CD4-positive, alpha-beta T cell (primary cell): ENCODE measurements at places on chromosomes 4 and X. TPM values are rescaled to one million over a fixed set of nuclear protein-coding genes. Genes with fewer than 3 reads are reported as not detected.

DNA sequence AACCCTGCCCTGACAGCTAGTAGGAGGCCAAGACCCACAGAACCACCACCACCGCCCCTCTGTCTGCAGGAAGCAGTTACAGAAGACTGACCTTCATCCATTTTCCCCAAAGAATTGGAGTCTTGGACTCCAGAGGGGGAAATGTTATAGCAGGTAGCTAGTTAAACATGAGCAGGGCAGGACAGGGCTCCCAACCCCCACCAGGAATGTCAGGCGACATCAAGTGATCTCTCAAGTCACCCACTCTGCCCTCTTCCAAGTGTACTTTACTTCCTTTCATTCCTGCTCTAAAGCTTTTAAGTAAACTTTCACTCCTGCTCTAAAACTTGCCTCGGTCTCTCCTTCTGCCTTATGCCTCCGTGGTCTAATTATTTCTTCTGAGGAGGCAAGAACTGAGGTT lies 17.1 kb upstream of the AADAT start:
- H3K27me3 ChIP-seq, result no peaks in the 10 kb centered on the region
- no peak for DNase-seq
- H3K4me3 ChIP-seq, result no peak overlapping the region
- H3K4me1 ChIP-seq, result no peaks in the 10 kb centered on the region

Gene TXLNG
- 17.2 TPM for total RNA-seq

- H3K27ac ChIP-seq, result no peak overlapping the region
- peaks cover 7% of the 10 kb centered on the region for H3K27me3 ChIP-seq
- no peak for DNase-seq
- H3K4me3 ChIP-seq, result no peak overlapping the region
- H3K36me3 ChIP-seq, result no peaks in the 10 kb centered on the region
Measured at GRCh38 chr4:73864961-73865360, 4.2 kb upstream of the CXCL1 start.

Gene TCEAL6
- total RNA-seq, result not detected

Gene DKK2
- not detected for total RNA-seq

Gene CXXC4
- total RNA-seq, result not detected

DNA sequence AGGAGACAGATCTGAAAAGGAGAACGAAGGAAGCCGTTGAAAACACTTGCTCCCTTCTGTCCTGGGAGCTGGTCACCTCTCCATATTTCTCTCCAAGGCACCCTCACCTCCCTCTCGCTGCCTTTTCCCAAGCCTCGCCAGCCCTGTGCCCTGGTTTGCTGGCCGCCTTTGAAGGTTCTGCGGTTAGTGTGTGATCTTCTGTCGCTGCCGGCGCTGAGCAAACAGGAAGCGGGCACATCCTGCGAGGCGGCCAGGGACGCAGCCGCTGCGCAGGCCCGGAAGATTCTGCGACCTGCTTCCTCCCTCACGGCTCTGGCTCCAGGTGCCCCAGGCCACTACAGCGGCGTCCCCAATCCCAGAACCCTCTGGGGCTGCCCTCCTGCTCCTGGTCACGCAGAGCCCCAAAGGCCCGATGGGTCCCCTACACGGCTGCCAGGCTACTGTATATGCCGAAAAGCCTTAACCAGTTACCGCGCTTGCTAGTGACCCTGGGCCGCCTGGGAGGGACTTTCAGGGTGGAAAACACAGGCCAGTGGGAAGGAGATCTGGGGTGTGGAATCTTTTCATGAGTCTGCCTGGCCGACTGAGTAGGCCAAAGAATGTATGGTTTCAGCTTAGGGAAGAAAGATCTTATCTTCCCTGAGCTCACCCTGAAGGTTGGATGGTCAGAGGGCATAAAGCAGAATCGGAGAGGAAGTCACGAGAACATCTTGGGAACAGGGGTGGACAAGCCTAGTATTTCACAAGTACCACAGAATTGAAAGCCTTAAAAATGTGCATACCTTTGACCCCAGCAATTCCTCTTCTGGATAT lies 2.3 kb upstream of the SASH3 start:
- H3K4me3 ChIP-seq, result peak overlapping the region; percentile 51
- H3K27me3 ChIP-seq, result no peaks in the 10 kb centered on the region
- peaks cover 75% of the 10 kb centered on the region for H3K4me1 ChIP-seq
- DNase-seq, result peak; percentile 67
- H3K36me3 ChIP-seq, result peaks cover 10% of the 10 kb centered on the region

Gene EREG
- 0.59 TPM for total RNA-seq

DNA sequence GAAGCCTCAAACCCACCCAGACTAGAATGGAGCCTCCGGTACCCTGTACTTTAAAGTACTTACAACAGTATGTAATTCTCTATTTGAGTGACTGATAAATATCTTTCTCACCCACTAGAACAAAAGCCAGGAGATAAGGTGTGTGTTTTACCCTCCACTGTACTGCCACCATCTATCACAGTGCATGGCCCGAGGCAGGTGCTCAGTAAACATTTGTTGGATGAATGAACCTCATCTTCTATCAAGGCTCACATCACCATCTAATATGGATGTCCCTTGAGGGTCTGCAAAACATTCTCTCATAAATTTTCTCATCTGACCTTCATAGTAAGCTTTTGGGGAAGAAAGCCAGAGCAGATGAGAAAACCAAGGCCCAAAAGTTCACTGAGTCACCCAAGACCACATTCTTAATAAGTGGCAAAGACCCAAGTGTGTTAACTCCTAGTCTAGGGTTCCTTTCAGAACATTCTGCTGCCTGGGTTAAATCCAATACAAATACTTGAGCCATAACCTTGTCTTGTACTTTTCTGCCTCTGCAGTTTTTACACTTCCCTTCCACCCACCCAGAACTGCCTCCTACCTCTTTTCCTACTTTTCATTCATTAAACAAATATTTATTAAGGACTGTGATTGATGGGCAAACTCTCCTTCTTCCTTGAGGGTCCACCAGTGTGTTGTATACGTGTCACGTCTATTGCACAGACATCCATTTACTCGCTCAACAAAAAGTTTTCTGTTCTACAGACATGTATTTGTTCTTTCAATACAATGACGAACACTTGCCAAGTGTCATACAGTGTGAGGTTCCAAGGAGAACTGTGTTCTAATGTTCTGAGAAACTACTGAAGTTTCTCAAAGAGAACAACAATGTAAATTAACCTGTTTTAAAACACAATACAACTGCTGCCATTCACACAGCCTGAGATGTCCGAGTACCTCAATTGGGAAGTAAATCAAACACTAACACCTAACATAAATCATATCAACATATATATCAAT lies 35.7 kb downstream of the APBB2 start:
- no peak overlapping the region for H3K4me3 ChIP-seq
- no peaks in the 10 kb centered on the region for H3K4me1 ChIP-seq
- H3K36me3 ChIP-seq, result no peaks in the 10 kb centered on the region
- no peak overlapping the region for H3K27ac ChIP-seq

DNA sequence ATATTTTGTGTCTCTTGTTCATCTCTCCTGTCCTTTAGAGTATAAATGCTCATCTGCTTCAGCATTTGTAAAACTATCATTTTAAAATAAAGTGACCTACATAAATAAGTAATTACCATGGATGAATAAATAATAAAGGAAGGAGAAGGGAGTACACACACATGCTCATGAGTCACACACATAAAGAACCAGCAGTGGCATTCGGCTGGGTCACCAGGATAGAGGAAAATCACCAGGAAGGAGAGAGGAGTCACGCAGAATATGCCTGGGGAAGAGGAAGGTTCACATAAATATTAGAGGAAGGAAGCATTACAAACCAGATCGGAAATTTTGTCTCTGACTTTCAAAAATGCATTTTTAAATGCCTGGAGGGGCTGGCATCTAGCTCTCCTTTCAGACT lies 38.5 kb upstream of the MED14 start:
- DNase-seq, result no peak
- no peak overlapping the region for H3K4me3 ChIP-seq
- no peaks in the 10 kb centered on the region for H3K36me3 ChIP-seq
- H3K4me1 ChIP-seq, result no peaks in the 10 kb centered on the region
- H3K27me3 ChIP-seq, result no peaks in the 10 kb centered on the region
- H3K27ac ChIP-seq, result no peak overlapping the region

- H3K27ac ChIP-seq, result peak overlapping the region; percentile 52
- H3K4me3 ChIP-seq, result no peak overlapping the region
- DNase-seq, result no peak
- H3K4me1 ChIP-seq, result peaks cover 36% of the 10 kb centered on the region
Measured at GRCh38 chr4:1614854-1615595, 69.1 kb downstream of the FAM53A start.

DNA sequence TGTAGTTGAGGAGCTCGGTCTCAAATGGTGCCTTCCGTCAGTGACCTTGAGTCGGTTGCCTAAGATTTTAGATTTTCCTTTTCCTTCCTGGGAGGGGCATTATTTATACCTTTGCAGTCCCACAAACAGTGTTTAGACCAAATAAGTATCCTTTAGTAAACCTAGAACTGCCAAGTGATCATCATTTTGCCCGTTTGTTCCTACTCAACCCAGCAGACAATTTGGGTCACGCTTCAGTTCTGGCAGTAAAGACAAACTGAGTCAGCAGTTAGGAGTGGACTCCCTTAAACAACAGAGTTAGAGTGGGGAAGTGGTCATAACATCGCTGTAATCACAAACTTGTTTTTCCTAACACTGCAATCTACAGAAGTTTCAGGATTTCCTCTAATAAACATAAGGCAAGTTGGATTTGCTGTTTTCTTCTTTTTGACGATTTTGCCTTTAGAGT lies 777 bp upstream of the WDFY3 start:
- DNase-seq, result no peak
- H3K27me3 ChIP-seq, result peaks cover 56% of the 10 kb centered on the region
- no peak overlapping the region for H3K27ac ChIP-seq
- peak overlapping the region; percentile 43 for H3K4me3 ChIP-seq

Gene RAB41
- total RNA-seq, result not detected

DNA sequence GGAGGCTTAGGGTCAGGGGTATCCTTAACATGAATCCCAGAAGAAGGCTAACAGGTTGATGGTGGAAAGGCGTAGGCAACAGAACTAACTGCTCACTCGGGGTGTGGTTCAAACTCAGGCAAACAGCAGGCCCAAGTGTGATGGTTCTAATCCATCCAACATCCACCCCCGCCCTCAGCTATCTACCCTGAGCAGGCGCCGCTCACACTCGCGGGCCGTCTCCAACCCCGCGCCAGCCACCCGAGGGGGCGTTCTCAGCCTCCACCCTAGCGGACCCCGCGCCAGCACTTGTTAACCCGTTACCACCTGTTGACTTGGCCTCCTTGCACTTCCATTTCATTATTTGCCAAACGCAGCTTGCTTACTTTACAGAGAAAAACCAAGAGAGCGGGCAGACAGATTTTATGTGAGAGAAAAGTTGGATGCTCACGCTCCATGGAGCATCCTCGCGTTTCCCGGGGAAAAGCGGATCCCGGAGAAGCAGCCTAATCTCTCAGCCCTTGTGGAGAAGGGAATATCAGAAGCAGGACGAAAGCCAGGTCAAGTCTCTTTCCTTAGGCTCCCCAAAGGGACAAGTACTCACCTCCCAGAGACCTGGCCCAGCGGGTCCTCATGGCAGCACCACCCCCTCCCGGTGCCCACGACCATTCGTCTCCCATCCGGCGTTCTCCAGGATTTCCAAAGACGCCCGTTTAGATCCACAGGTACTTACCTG lies 773 bp downstream of the SNCA start:
- H3K27ac ChIP-seq, result no peak overlapping the region
- peaks cover 49% of the 10 kb centered on the region for H3K27me3 ChIP-seq
- no peak for DNase-seq
- H3K4me3 ChIP-seq, result peak overlapping the region; percentile 54

Gene ANKRD17
- total RNA-seq, result 34.1 TPM
